Stimulated activated CD8-positive, alpha-beta memory T cell treated with anti-CD3 and anti-CD28 coated beads, Interleukin-2, amount 100 ng/mL, for 1 hour (primary cell): ENCODE measurements at places on chromosomes 2 and 18.

GRCh38 chr18:3649633-3650426 is 199.9 kb downstream of the TGIF1 start:
- no peak for DNase-seq

GRCh38 chr2:142755191-142755590 is 122.3 kb upstream of the KYNU start:
- no peak for DNase-seq

GRCh38 chr2:45834372-45834771 is 182.9 kb downstream of the PRKCE start:
- no peak for DNase-seq

DNA sequence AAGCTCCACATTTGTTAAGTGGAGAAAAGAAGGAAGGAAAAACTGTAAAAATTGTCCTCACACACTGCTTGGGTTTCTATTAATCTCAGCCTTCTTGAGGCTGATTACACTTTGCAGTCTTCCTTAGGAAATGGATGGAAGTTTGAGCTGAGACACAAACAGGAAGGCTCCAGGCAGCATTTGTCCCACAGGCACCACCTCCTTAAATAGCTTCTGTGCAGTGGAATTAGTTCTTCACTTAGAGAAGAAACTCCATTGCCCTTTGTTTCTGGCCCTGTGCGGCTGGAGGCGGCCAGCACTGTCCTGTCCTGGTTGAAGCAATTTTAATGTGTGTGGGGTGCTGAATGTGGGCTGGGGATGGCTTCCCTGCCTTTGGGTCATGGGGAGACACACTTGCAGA is 44.3 kb downstream of the ARHGAP28 start:
- no peak for DNase-seq

GRCh38 chr2:42249284-42249683 is 80.1 kb downstream of the EML4 start:
- DNase-seq, result no peak

- DNase-seq, result no peak
Observed at GRCh38 chr2:229348128-229348527, 77.0 kb upstream of the PID1 start.

DNA sequence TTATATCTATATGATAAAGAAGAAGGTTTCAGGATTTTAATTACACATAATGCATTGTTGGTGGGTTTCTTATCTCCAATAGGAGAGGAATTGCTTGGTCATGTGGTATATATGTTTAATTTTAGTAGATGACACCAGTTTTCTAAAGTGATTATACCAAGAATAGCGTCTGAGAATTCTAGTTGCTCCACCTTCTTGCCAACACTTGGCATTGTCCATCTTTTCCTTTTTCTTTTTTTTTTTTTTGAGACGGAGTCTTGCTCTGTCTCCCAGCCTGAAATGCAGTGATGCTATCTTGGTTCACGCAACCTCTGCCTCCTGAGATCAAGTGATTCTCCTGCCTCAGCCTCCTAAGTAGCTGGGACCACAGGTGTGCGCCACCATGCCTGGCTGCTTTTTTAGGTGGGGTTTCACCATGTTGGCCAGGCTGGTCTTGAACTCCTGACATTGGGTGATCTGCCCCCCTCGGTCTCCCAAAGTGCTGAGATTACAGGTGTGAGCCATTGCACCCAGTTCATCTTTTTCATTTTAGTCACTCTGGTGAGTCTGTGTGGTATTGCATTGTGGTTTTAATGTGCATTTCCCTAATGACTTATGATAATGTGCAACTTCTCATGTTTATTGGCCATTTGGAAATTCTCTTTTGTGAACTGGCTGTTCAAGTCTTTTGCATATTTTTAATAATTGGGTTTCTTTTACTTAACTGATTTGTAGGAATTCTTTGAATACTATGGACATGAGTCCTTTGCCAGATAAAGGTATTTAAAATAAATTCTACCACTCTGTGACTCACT is 37.3 kb upstream of the ZNF512 start:
- no peak for DNase-seq

DNA sequence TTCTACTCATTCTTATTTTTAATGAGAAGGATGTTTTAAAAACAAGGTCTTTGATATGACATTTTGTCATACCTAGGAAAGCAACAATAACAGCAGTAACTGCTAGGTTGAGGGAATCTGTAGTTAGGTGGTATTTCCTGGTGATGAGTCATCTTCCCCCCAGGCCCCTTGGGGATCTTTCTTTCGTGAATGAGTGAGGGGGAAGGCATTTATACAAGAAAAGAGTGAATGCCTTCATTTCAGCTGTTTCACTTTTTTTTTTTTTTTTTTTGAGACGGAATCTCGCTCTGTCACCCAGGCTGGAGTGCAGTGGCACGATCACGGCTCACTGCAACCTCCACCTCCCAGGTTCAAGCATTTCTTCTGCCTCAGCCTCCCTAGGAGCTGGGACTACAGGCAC is 108.6 kb downstream of the MAP4K4 start:
- no peak for DNase-seq

- no peak for DNase-seq
Observed at GRCh38 chr2:13919981-13920382, 712.5 kb upstream of the LRATD1 start.
